ENCODE measurements at places on chromosomes 3 and 15. TPM values are rescaled to one million over a fixed set of nuclear protein-coding genes. Genes with fewer than 3 reads are reported as not detected.

DNA sequence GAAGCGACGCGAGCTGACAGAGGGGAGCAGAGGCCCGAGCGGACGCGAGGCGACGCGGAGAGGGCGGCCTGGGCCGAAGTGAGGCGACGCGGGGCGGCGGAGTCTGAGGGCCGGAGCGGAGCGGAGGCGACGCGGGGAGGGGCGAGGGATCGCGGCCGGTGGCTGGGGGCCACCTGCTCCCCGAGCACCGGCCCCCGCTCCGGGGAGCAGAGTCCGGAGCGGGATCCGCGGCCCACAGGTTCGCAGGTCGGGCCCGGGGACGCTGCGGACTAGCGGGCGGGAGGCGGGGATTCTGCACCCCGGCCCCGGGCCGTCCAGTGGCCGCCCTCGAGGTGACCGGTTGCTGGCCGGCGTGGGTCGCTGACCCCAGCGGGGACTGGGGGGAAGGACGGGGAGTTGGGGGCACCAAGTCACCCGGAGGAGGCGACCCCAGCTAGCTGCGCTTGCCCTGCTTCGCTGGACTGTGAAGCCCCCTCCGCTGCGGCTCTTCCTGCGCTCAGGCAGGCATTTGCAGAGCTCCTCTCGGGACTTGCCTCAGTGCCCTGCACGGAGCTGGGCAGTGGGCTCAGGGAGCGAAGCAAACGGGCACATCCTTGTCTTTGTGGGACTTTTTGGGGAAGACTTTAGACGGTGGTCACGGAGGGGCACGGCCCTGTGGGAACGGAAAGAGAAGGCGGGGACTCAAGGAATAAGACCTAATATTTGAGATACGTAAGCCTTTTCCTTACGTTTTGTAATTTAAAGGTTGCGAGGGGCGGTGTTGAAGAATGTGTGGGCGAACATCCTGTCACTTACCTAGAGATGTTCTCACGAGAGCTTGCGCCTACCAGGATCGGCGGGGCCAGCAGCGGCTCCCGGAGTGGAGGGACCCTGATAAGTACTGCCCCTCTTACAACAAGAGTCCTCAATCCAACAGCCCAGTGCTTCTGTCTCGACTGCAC is 566 bp downstream of the HMCES start:
- no peaks in the 10 kb centered on the region for H3K27me3 ChIP-seq
- H3K4me1 ChIP-seq = peaks cover 55% of the 10 kb centered on the region
- H3K36me3 ChIP-seq = peaks cover 54% of the 10 kb centered on the region
- H3K4me3 ChIP-seq = peak overlapping the region; percentile 100
- peak overlapping the region; percentile 99 for H3K27ac ChIP-seq

GRCh38 chr15:89393056-89393455 is 58.4 kb upstream of the POLG start:
- H3K36me3 ChIP-seq = no peaks in the 10 kb centered on the region
- H3K4me3 ChIP-seq = no peak overlapping the region
- H3K27ac ChIP-seq = no peak overlapping the region
- DNase-seq = no peak
- peaks cover 16% of the 10 kb centered on the region for H3K27me3 ChIP-seq

DNA sequence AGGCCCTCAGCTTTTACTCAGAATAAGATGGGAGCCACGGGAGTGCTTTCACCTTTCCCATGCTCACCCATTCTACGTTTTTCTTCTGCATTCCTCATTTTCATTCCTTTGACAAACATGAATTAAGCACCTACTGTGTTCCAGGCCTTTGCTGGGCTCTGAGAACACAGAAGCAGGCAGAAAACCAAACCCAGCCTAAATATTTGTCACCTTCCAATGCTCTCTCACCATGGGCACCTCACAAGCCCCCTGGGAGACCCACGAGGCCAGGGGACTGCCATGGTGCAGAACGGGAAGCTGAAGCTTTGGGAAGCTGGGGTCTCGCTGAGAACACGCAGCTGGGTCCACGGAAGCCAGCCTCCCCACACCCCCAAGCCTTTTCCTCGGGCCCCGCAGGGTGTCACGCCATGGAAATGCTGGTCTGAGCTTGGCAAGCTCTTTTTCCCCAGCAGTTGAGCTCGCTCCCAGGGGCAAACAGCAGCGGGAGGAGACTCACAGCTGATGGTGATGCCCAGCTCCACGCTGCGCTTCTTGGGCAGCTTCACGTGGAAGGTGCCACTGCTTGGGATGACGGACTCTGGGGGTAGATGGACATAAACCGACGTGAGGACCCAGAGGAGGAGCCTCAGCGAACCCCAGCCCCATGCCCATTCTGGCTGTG is 27.7 kb downstream of the GRIP2 start:
- no peak overlapping the region for H3K4me3 ChIP-seq
- no peak for DNase-seq
- no peaks in the 10 kb centered on the region for H3K27me3 ChIP-seq
- H3K4me1 ChIP-seq = no peaks in the 10 kb centered on the region

- no peak overlapping the region for H3K27ac ChIP-seq
- H3K27me3 ChIP-seq = no peaks in the 10 kb centered on the region
- H3K4me3 ChIP-seq = no peak overlapping the region
These were observed 145.9 kb upstream of the MBNL1 start for GRCh38 chr3:152122851-152123250.

- H3K36me3 ChIP-seq = no peaks in the 10 kb centered on the region
- H3K4me1 ChIP-seq = no peaks in the 10 kb centered on the region
- no peak overlapping the region for H3K4me3 ChIP-seq
- H3K27me3 ChIP-seq = no peaks in the 10 kb centered on the region
These were observed 266.7 kb downstream of the CNTN3 start for GRCh38 chr3:74347563-74348268.

DNA sequence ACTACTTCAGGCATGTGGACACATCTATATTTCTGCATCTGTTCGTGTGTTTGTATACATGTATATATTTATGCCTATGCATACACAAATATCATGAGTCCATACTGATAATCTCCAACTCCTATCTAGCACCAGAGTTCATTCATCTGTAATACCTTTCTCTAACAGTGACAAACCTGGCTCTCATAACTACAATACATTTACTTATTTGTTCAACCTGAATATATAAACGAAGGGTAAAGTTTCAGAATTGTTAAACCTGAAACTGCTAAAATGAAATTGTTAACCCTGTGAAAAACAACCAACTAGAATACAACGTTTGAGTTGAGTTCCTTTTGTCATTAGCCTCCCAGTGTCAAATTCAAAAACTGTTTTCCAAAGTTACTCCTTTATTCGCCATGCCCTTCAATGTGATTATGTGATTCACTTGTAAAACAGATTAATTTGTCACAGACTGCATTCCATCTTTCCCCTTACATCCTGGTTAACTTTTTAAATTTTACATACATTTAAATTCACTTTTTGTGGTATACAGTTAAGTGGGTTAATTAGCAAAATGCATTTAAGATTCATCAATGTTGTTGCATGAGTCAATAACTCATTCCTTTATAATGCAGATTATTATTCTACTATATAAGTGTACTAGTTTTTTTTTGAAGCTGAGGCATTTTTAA is 58.5 kb downstream of the PIK3R4 start:
- no peak for DNase-seq
- H3K4me3 ChIP-seq = no peak overlapping the region
- H3K36me3 ChIP-seq = peaks cover 39% of the 10 kb centered on the region
- H3K27ac ChIP-seq = no peak overlapping the region
- no peaks in the 10 kb centered on the region for H3K4me1 ChIP-seq

- no peak for DNase-seq
- no peaks in the 10 kb centered on the region for H3K27me3 ChIP-seq
- H3K36me3 ChIP-seq = peaks cover 40% of the 10 kb centered on the region
- no peaks in the 10 kb centered on the region for H3K4me1 ChIP-seq
These were observed 68.8 kb downstream of the AQR start for GRCh38 chr15:34900748-34901147.

DNA sequence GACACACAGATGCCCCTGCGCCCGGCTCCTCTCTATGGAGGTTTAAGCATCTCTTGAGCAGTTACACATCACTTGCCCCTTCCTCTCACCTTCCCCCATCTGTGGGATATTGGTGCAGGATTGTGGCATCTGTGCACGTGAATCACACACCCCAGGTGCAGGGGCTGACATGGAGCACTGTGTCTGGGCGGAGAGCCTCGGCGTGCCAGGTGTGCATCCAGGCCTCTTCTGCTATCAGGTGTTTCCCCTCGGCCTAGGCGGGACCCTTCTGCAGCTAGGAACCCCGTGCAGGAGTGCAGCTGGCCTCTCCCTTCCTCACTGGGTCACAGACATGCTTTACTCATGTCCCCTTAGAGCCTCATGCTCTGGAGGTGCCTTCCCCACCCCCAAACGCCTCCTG is 33.4 kb upstream of the MUC13 start:
- no peaks in the 10 kb centered on the region for H3K27me3 ChIP-seq
- H3K27ac ChIP-seq = no peak overlapping the region
- no peak for DNase-seq
- H3K4me1 ChIP-seq = peaks cover 5% of the 10 kb centered on the region
- H3K36me3 ChIP-seq = peaks cover 21% of the 10 kb centered on the region

DNA sequence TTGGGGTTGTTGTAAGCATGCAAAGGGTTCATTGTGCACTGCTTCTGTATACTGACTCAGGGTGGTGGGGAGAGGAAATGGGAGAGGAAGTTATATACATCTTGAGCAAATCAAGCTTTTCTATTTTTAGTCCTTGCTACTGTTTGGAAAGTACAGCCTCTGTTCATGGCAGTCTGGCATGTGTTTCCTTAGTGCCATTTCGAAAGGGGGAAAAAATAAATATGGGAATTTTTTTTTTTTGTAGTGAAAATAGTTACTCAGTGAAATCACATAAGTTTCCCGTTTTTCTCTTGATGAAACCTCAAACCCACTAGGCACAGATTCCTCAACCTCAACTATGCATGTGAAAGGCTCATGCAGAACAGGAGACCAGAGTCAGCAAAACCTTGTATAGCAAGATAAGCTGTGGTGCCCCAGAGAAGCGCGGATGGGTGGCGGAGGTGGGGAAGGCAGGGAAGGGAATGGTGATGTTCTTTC is 353.3 kb downstream of the LPP start:
- H3K27me3 ChIP-seq = no peaks in the 10 kb centered on the region
- DNase-seq = no peak
- H3K36me3 ChIP-seq = peaks cover 21% of the 10 kb centered on the region
- H3K4me1 ChIP-seq = peaks cover 12% of the 10 kb centered on the region
- H3K27ac ChIP-seq = no peak overlapping the region
- no peak overlapping the region for H3K4me3 ChIP-seq

GRCh38 chr3:57151021-57151449 is 14.1 kb downstream of the IL17RD start:
- no peaks in the 10 kb centered on the region for H3K4me1 ChIP-seq
- DNase-seq = no peak
- H3K36me3 ChIP-seq = no peaks in the 10 kb centered on the region
- H3K27ac ChIP-seq = no peak overlapping the region
- no peak overlapping the region for H3K4me3 ChIP-seq

DNA sequence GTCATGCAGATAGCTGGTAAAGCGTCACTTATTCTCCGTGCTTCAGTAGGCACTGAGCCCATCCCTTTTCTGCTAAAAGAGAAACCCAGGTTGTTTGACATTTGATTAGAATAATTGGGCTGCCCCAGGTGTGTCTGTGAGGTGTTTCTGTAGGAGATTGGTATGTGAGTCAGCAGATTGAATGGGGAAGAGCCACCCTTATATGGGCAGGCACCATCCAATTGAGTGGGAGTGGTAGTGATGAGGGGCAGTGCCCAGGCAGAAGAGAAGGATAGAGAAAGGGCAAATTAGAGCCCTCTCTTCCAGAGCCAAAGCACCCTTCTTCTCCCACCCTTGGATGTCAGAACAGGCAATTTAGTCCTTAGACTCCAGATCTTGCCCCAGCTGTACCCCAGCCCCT is 384.3 kb upstream of the GBE1 start:
- H3K36me3 ChIP-seq = no peaks in the 10 kb centered on the region
- no peaks in the 10 kb centered on the region for H3K27me3 ChIP-seq
- DNase-seq = no peak
- no peak overlapping the region for H3K4me3 ChIP-seq

DNA sequence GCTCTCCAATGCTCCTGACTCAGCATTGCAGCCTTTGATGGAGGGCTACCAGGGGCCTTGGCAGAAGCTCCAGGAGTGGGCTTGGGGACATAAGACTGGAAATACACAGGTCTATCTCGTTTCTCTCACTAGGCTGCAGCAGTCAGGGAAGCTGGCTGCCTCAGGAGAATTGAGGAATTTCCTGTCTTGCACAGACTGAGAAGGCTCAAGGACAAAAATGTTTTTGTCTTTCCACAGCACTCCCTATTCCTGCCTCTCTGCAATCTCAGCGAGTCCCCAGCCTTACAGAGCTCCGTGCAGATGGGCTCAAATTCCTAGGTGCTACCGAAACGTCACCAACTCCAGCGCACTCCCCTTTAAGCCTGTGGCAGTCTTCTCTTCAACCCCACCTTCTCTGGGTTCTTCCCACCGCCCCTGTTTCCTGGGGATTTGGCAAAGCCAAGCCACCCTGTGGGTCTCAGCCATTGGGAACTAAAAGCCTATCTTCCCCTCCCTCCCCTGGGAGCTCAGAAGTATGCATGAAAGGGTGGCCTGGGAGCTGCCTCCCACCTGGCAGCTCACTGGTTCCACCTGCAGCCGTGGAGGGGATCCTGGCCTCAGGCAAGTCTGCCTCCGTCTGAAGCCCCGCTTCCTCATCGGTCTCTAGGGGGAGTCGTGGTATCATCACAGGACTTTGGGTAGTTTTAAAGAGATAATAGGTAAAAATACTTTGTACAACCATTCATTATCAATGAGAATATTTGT is 322.6 kb upstream of the FRG2C start:
- no peak overlapping the region for H3K27ac ChIP-seq
- DNase-seq = no peak
- H3K36me3 ChIP-seq = no peaks in the 10 kb centered on the region
- H3K27me3 ChIP-seq = peaks cover 2% of the 10 kb centered on the region
- H3K4me1 ChIP-seq = no peaks in the 10 kb centered on the region

GRCh38 chr3:155350571-155350970 is 57.1 kb upstream of the STRIT1 start:
- no peak for DNase-seq
- no peak overlapping the region for H3K4me3 ChIP-seq
- H3K27ac ChIP-seq = no peak overlapping the region
- H3K4me1 ChIP-seq = no peaks in the 10 kb centered on the region
- no peaks in the 10 kb centered on the region for H3K36me3 ChIP-seq

GRCh38 chr15:76998663-76999285 is 3.8 kb downstream of the PSTPIP1 start:
- peak overlapping the region; percentile 95 for H3K4me3 ChIP-seq
- H3K27ac ChIP-seq = peak overlapping the region; percentile 98
- H3K4me1 ChIP-seq = peaks cover 77% of the 10 kb centered on the region
- DNase-seq = no peak

- peaks cover 94% of the 10 kb centered on the region for H3K36me3 ChIP-seq
- H3K4me1 ChIP-seq = peaks cover 85% of the 10 kb centered on the region
- peak overlapping the region; percentile 100 for H3K4me3 ChIP-seq
- no peaks in the 10 kb centered on the region for H3K27me3 ChIP-seq
These were observed 8.3 kb downstream of the TRA2B start for GRCh38 chr3:185929192-185930151.

- DNase-seq = no peak
- no peaks in the 10 kb centered on the region for H3K4me1 ChIP-seq
- no peaks in the 10 kb centered on the region for H3K27me3 ChIP-seq
- H3K4me3 ChIP-seq = no peak overlapping the region
- H3K27ac ChIP-seq = no peak overlapping the region
These were observed 887.5 kb downstream of the DIPK2A start for GRCh38 chr3:144859161-144859560.

- H3K4me3 ChIP-seq = no peak overlapping the region
- DNase-seq = no peak
- H3K36me3 ChIP-seq = peaks cover 3% of the 10 kb centered on the region
- H3K27me3 ChIP-seq = no peaks in the 10 kb centered on the region
- no peak overlapping the region for H3K27ac ChIP-seq
These were observed 71.1 kb downstream of the CDAN1 start for GRCh38 chr15:42665827-42666226.

NR2F2 gene
- total RNA-seq = not detected

ERICH6 gene
- total RNA-seq = not detected

GATM gene
- total RNA-seq = 6.5 TPM

KCNAB1 gene
- not detected for total RNA-seq

STAB1 gene
- 0.09 TPM for total RNA-seq

LMCD1 gene
- 2.1 TPM for total RNA-seq
